ENCODE measurements at places on chromosomes 11 and 22. TPM values are rescaled to one million over a fixed set of nuclear protein-coding genes. Genes with fewer than 3 reads are reported as not detected.

MICAL3 gene
- total RNA-seq: 42.3 TPM

GRCh38 chr22:50361688-50362087 lies 18.6 kb downstream of the PPP6R2 start:
- H3K27me3 ChIP-seq: no peaks in the 10 kb centered on the region
- no peak for DNase-seq
- H3K4me3 ChIP-seq: no peak overlapping the region
- H3K36me3 ChIP-seq: no peaks in the 10 kb centered on the region
- no peak overlapping the region for H3K27ac ChIP-seq
- H3K4me1 ChIP-seq: no peaks in the 10 kb centered on the region

- H3K36me3 ChIP-seq: no peaks in the 10 kb centered on the region
- no peaks in the 10 kb centered on the region for H3K27me3 ChIP-seq
- no peaks in the 10 kb centered on the region for H3K4me1 ChIP-seq
Measured at GRCh38 chr11:57072640-57073039, 83.9 kb downstream of the OR5AK2 start.

- no peaks in the 10 kb centered on the region for H3K4me1 ChIP-seq
- no peak overlapping the region for H3K4me3 ChIP-seq
- H3K36me3 ChIP-seq: no peaks in the 10 kb centered on the region
- DNase-seq: no peak
- H3K27me3 ChIP-seq: no peaks in the 10 kb centered on the region
- H3K27ac ChIP-seq: peak overlapping the region; percentile 38
Measured at GRCh38 chr11:35579557-35580396, 38.5 kb upstream of the FJX1 start.

DNA sequence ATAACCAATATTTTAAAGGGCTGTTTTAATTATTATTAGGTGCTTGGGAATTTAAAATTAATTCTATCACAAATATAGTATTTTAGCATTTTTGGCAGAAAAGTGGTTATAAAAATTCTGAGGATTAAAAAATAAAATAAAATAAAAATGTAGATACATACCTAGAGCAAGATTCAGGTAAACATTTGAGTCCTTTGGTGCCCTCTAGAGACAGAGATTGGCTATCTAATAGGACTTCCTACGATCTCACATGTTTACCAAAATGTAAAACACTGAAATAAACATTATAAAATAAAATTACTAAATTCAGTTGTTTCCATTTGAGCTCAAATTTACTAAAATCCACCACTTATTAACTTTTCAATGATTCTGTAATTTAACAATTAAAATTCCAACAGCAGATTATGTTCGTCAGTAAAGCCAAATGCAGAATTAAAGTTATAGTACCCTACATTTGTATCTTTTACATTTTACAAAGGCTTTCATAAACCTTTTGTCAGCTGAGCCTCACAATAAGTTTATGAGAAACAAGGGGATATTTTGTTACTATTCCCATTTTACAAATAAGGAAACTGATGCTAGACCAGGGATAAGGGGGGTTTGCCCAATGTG lies 27.7 kb downstream of the SLC36A4 start:
- no peaks in the 10 kb centered on the region for H3K4me1 ChIP-seq
- no peak overlapping the region for H3K27ac ChIP-seq
- no peak overlapping the region for H3K4me3 ChIP-seq
- H3K27me3 ChIP-seq: no peaks in the 10 kb centered on the region
- no peaks in the 10 kb centered on the region for H3K36me3 ChIP-seq

DNA sequence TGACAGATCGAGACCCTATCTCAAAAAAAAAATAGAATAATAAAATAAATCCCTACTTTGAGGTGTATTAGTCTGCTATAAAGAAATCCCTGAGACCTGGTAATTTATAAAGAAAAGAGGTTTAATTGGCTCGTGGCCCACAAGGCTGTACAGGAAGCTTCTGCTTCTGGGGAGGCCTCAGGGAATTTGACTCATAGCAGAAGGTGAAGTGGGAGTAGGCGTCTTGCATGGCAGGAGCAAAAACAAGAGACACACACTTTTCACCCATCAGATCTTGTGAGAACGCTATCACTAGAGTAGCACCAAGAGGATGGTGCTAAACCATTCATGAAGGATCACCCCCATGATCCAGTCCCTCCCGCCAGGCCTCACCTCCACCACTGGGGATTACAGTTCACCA lies 29.2 kb downstream of the CDPF1 start:
- H3K4me1 ChIP-seq: no peaks in the 10 kb centered on the region
- H3K27ac ChIP-seq: no peak overlapping the region
- H3K4me3 ChIP-seq: no peak overlapping the region
- no peak for DNase-seq
- H3K27me3 ChIP-seq: no peaks in the 10 kb centered on the region

GRCh38 chr22:31830721-31831070 lies 76.9 kb downstream of the DEPDC5 start:
- H3K27ac ChIP-seq: no peak overlapping the region
- H3K4me3 ChIP-seq: no peak overlapping the region
- no peaks in the 10 kb centered on the region for H3K4me1 ChIP-seq

C11orf16 gene
- not detected for total RNA-seq

RANGAP1 gene
- 51.2 TPM for total RNA-seq

OLFML1 gene
- 4.6 TPM for total RNA-seq

- DNase-seq: no peak
- H3K4me3 ChIP-seq: no peak overlapping the region
- no peaks in the 10 kb centered on the region for H3K27me3 ChIP-seq
- no peaks in the 10 kb centered on the region for H3K4me1 ChIP-seq
- no peaks in the 10 kb centered on the region for H3K36me3 ChIP-seq
- no peak overlapping the region for H3K27ac ChIP-seq
Measured at GRCh38 chr11:1150769-1151365, 6.9 kb upstream of the MUC5AC start.

SESN3 gene
- total RNA-seq: 28.2 TPM

GRCh38 chr11:89205378-89205777 lies 27.7 kb downstream of the TYR start:
- H3K36me3 ChIP-seq: no peaks in the 10 kb centered on the region
- no peaks in the 10 kb centered on the region for H3K27me3 ChIP-seq
- H3K4me1 ChIP-seq: no peaks in the 10 kb centered on the region
- no peak overlapping the region for H3K27ac ChIP-seq
- DNase-seq: no peak
- no peak overlapping the region for H3K4me3 ChIP-seq

YPEL4 gene
- total RNA-seq: 2.0 TPM

- H3K4me1 ChIP-seq: no peaks in the 10 kb centered on the region
- DNase-seq: no peak
- no peaks in the 10 kb centered on the region for H3K27me3 ChIP-seq
- no peak overlapping the region for H3K4me3 ChIP-seq
Measured at GRCh38 chr11:122068837-122069236, 47.2 kb downstream of the BLID start.

- no peak overlapping the region for H3K27ac ChIP-seq
- no peaks in the 10 kb centered on the region for H3K27me3 ChIP-seq
- DNase-seq: no peak
- H3K4me3 ChIP-seq: no peak overlapping the region
- H3K36me3 ChIP-seq: no peaks in the 10 kb centered on the region
- H3K4me1 ChIP-seq: no peaks in the 10 kb centered on the region
Measured at GRCh38 chr11:36051235-36052144, 107.6 kb downstream of the LDLRAD3 start.

CNTN5 gene
- total RNA-seq: not detected

DNA sequence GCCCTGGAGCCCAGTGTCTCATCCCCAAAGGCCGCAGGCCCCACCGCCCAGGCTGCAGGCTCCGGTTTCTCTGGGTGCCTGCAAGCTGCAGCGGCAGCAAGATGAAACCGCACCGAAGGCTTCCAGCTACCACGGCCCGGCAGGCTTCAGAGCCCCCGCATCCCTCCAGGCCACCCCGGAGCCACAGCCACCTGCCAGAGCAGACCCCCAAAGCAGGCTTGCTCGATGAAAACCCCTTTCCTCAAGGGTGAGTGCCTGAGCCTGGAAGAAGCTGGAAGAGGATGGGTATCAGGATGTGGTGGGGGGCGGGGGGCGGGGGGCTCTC lies 24.5 kb upstream of the GNB1L start:
- DNase-seq: no peak
- H3K27me3 ChIP-seq: no peaks in the 10 kb centered on the region
- no peak overlapping the region for H3K4me3 ChIP-seq
- H3K27ac ChIP-seq: no peak overlapping the region
- no peaks in the 10 kb centered on the region for H3K4me1 ChIP-seq
- H3K36me3 ChIP-seq: no peaks in the 10 kb centered on the region

DNA sequence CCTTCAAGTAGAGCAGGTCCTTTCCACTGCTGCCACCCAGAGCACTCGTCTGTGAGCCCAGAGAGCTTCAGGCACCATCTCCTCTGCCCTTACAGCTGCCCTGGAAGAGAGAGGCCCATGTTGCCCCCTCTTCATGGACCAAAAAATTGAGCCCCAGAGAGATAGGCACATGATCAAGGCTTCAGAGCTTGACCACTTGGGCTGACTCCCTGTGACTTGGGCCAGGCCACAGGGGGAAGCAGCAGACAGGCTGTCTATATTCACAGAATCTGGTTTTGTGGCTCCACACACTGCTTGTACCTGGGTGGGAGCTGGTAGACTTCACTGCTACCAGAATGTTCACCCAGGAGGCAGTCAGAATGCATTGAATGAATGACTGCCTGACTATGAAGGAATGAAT lies 58.2 kb downstream of the SMIM38 start:
- H3K27me3 ChIP-seq: no peaks in the 10 kb centered on the region
- peak; percentile 3 for DNase-seq
- no peaks in the 10 kb centered on the region for H3K4me1 ChIP-seq
- no peak overlapping the region for H3K4me3 ChIP-seq
- no peak overlapping the region for H3K27ac ChIP-seq

GRCh38 chr11:76836613-76837291 lies 24.0 kb upstream of the ACER3 start:
- no peak overlapping the region for H3K4me3 ChIP-seq
- no peaks in the 10 kb centered on the region for H3K4me1 ChIP-seq
- H3K27ac ChIP-seq: peak overlapping the region; percentile 13
- no peaks in the 10 kb centered on the region for H3K27me3 ChIP-seq
- no peak for DNase-seq

- DNase-seq: no peak
- H3K27ac ChIP-seq: no peak within 1 kb of the TSS
- peak within 1 kb of the TSS; percentile 60 for H3K4me3 ChIP-seq
Measured at GRCh38 chr11:30016588-30017363, at the start of gene KCNA4. Gene KCNA4, minus strand, starts transcription at chr11:30017030. Its CDS starts 4,352 bp downstream, at chr11:30012678.

DNA sequence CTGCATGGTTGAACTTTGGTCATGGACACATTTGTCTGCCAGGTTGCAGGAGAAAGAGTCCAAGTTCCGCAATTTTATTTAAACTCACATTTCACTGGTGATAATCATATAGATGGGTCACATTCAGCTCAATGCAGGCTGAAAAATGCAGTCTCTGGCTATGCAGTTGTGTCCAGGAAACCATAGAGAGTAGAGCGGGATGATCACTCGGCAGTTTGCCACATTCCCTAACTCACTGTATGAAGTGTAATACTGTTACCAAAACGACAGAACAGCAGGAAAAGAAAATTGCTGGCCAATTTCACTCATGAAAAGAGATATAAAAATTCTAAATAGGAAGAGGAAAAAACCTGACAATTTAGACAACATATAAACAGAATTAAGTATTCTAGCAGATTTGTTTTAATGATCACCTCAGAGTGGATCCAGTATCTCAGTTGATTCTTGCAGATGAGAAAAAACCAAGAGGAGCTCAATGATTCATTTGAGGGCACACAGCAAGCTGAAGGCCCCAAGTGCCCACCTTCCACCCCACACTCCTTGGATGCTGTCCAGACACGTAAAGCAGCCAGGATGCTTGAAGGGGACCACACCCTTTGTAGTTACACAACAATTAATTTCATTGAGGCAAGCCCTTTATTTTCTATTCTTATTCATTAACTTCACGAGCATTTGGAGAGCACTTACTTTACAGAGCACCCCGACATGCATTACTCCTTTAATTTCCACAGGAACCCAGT lies 422.3 kb downstream of the SOX6 start:
- no peaks in the 10 kb centered on the region for H3K36me3 ChIP-seq
- no peak overlapping the region for H3K4me3 ChIP-seq
- peaks cover 6% of the 10 kb centered on the region for H3K27me3 ChIP-seq
- DNase-seq: no peak
- H3K27ac ChIP-seq: no peak overlapping the region

UVRAG gene
- 43.3 TPM for total RNA-seq

GLB1L2 gene
- total RNA-seq: 3.4 TPM

CXCR5 gene
- not detected for total RNA-seq

DNA sequence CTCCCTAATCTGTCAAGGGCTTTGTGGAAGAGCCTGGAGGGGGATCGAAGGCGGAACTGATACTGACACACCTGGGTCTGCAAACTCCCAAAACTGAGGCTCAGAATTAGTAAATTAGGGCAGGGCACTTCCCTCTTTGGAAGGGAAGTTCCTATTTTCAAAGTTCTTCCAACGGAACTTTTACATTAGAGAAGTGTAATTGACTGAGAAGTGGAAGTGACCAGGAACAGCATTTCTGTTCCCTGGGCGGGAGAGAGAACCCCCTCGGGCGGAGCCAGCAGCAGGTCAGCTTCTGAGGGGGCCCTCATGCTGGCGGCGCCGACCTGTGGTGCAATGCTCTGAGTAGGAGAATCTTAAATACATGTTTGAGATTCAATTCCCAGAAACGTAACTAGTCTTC lies 1.1 kb upstream of the CBL start:
- no peaks in the 10 kb centered on the region for H3K36me3 ChIP-seq
- H3K4me1 ChIP-seq: no peaks in the 10 kb centered on the region
- DNase-seq: peak; percentile 39
- H3K4me3 ChIP-seq: peak overlapping the region; percentile 80
- no peaks in the 10 kb centered on the region for H3K27me3 ChIP-seq

DNA sequence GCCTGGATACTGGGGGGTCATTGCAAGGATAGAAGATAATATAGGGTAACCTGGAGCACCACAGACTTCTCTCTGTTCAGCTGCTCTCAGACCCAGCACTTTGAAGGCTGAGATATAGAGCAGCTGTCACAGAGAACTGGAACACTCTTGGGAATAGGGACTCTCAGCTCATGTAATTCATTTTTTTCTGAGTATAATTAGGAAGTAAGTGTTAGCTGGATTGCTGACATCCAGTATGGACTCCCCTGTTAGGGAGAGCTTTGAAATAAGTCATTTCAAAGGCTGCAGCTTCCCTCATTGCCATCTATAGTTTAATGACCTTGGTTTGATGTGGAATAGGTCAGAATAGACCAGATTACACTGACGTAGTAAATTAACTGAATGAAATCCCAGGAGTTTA lies 120.8 kb upstream of the POU2AF2 start:
- H3K4me3 ChIP-seq: no peak overlapping the region
- no peak for DNase-seq
- H3K27me3 ChIP-seq: no peaks in the 10 kb centered on the region
- H3K4me1 ChIP-seq: no peaks in the 10 kb centered on the region

- H3K27ac ChIP-seq: peak overlapping the region; percentile 84
- no peaks in the 10 kb centered on the region for H3K27me3 ChIP-seq
- no peaks in the 10 kb centered on the region for H3K36me3 ChIP-seq
- no peak for DNase-seq
Measured at GRCh38 chr11:44032299-44033085, 15.3 kb upstream of the ACCSL start.

- no peak for DNase-seq
- no peak overlapping the region for H3K4me3 ChIP-seq
- no peaks in the 10 kb centered on the region for H3K4me1 ChIP-seq
Measured at GRCh38 chr11:69335781-69336405, 41.9 kb downstream of the MYEOV start.

SLC25A22 gene
- total RNA-seq: 4.7 TPM

SORL1 gene
- 50.8 TPM for total RNA-seq

- no peaks in the 10 kb centered on the region for H3K4me1 ChIP-seq
- H3K27ac ChIP-seq: peak overlapping the region; percentile 74
- DNase-seq: peak; percentile 62
- no peaks in the 10 kb centered on the region for H3K27me3 ChIP-seq
- H3K36me3 ChIP-seq: no peaks in the 10 kb centered on the region
Measured at GRCh38 chr11:58963551-58964104, 24.3 kb downstream of the GLYATL1 start.

OPCML gene
- total RNA-seq: not detected

MUC5AC gene
- not detected for total RNA-seq

Data from breast epithelium (tissue), 4 donors.